ENCODE measurements at places on chromosomes 7 and 10.

DNA sequence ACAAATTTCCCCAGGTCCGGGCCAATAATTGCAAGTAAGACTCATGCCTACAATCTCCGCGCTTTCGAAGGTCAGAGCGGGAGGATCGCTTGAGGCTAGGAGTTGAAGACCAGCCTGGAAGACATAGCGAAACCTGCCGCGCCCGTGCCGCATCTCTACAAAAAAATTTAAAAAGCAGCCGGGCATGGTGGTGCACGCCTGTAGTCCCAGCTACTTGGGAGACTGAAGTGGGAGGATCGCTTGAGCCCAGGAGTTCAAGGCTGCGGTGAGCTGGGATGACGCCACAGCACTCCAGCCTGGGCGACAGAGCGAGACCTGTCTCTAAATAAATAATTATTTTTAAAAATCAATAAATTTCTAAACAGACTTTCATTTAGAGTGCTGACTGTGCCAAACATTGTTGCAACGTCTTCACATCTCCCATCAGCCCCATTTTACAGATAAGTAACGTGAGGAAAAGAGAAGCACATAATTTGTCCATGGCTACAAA lies 494 bp upstream of the CFAP43 start:
- DNase-seq: no peak

- no peak for DNase-seq
Observed at GRCh38 chr7:12552876-12553275, 17.6 kb upstream of the SCIN start.

GRCh38 chr10:576130-576465 lies 113.4 kb downstream of the DIP2C start:
- DNase-seq: no peak

- no peak for DNase-seq
Observed at GRCh38 chr10:101485681-101486554, 102.1 kb downstream of the POLL start.

DNA sequence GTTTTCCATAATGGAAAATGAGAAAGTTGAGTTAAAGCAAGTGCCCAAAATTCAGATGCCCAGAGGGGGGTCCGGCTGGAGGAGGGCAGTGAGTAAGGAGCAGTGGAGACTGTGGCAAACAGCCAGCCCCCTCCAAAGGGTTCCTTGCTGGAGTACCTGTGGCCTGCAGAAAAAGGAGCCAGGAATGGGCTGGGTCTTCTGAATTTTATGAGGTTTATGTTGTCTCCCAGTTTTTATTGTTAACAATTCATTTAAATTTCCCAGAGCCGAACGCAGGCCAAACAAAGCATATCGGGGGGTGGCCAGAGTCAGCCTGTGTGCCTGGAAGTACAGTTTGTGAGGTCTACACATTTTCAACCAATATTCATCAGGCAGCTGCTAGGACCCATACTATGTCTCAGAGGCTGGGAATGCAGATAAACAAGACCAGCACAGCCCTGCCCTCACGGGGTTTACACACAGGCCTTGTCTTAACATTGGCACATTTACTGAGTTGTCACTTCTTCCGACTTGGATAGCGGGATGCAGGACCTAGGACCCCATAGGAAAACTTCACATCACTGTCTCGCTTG lies 12.9 kb upstream of the CSGALNACT2 start:
- no peak for DNase-seq
